ENCODE measurements at places on chromosomes 4 and X. TPM values are rescaled to one million over a fixed set of nuclear protein-coding genes. Genes with fewer than 3 reads are reported as not detected.

TRIM2 gene
- 0.76 TPM for total RNA-seq

IL1RAPL2 gene
- not detected for total RNA-seq

DGKQ gene
- total RNA-seq, result 7.4 TPM

PF4V1 gene
- total RNA-seq, result not detected

MAGEA2 gene
- total RNA-seq, result 0.07 TPM

ALB gene
- not detected for total RNA-seq

CCDC110 gene
- not detected for total RNA-seq

GAB3 gene
- 0.76 TPM for total RNA-seq

SLC26A1 gene
- total RNA-seq, result 0.31 TPM

ARL9 gene
- not detected for total RNA-seq

CT45A5 gene
- 0.19 TPM for total RNA-seq

CCDC120 gene
- total RNA-seq, result 3.6 TPM

SLC49A3 gene
- total RNA-seq, result 0.29 TPM

VGLL1 gene
- total RNA-seq, result not detected

C4orf46 gene
- 10.4 TPM for total RNA-seq

RIBC1 gene
- 0.74 TPM for total RNA-seq

AR gene
- 4.1 TPM for total RNA-seq

ZBTB33 gene
- total RNA-seq, result 12.1 TPM

ADGRL3 gene
- total RNA-seq, result 0.03 TPM

RPS6KA3 gene
- total RNA-seq, result 68.2 TPM

CCDC160 gene
- 0.14 TPM for total RNA-seq

FRAS1 gene
- total RNA-seq, result 3.4 TPM

RGN gene
- total RNA-seq, result not detected

RPS6KA6 gene
- total RNA-seq, result 7.6 TPM

KLKB1 gene
- total RNA-seq, result 0.03 TPM

TBC1D25 gene
- 10.6 TPM for total RNA-seq

TIGD2 gene
- 5.1 TPM for total RNA-seq

LUZP4 gene
- not detected for total RNA-seq

RHOXF1 gene
- total RNA-seq, result not detected

ERCC6L gene
- 14.3 TPM for total RNA-seq

CORIN gene
- not detected for total RNA-seq

RTL5 gene
- total RNA-seq, result 2.5 TPM

CYLC1 gene
- not detected for total RNA-seq

XK gene
- total RNA-seq, result 0.27 TPM

ODAM gene
- total RNA-seq, result not detected

DMP1 gene
- total RNA-seq, result 0.03 TPM

ENPP6 gene
- not detected for total RNA-seq

UGT2B17 gene
- total RNA-seq, result not detected

PIM2 gene
- 11.6 TPM for total RNA-seq

SLC35A2 gene
- total RNA-seq, result 68.3 TPM

PNCK gene
- total RNA-seq, result 0.58 TPM

DUSP21 gene
- total RNA-seq, result not detected

XG gene
- not detected for total RNA-seq

GPR82 gene
- total RNA-seq, result not detected

TRPC5OS gene
- not detected for total RNA-seq

F11 gene
- not detected for total RNA-seq

All from A549 treated with DMSO at 1 μM for 4 hours (cell line).